ENCODE measurements at places on chromosomes 2 and 18. TPM values are rescaled to one million over a fixed set of nuclear protein-coding genes. Genes with fewer than 3 reads are reported as not detected.

VAMP8 gene
- 0.12 TPM for total RNA-seq

SLC38A11 gene
- 1.5 TPM for total RNA-seq

RTP5 gene
- not detected for total RNA-seq

RSAD2 gene
- 1.5 TPM for total RNA-seq

LINC00305 gene
- not detected for total RNA-seq

MDH1B gene
- total RNA-seq: 1.6 TPM

DTNA gene
- total RNA-seq: 17.2 TPM
